ENCODE measurements at places on chromosomes 3 and 15.

DNA sequence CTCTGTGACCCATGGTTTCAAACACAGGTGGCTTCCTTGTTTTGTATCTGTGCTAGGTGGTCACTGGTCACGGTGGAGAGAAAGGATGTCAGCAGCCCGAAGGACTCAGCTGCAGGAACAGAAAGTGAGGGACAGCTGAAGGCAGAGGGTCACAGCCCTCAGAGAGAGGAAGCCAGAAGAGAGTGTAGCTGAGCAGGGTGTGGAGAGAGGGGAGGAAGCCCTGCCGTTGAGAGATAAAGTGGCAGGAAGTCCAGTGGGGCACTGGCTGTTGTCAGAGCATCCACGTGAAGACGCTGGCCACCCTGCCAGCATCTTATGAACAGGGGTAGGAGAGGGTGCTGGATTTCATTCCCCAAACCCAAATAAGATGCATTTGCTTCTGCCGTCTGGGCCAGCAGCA lies 36.9 kb downstream of the LIMD1 start:
- no peak for DNase-seq

- DNase-seq = no peak
Measured at GRCh38 chr3:162810776-162811175, 1314.2 kb downstream of the OTOL1 start.

- no peak for DNase-seq
Measured at GRCh38 chr3:16060358-16060852, 114.1 kb upstream of the GALNT15 start.

DNA sequence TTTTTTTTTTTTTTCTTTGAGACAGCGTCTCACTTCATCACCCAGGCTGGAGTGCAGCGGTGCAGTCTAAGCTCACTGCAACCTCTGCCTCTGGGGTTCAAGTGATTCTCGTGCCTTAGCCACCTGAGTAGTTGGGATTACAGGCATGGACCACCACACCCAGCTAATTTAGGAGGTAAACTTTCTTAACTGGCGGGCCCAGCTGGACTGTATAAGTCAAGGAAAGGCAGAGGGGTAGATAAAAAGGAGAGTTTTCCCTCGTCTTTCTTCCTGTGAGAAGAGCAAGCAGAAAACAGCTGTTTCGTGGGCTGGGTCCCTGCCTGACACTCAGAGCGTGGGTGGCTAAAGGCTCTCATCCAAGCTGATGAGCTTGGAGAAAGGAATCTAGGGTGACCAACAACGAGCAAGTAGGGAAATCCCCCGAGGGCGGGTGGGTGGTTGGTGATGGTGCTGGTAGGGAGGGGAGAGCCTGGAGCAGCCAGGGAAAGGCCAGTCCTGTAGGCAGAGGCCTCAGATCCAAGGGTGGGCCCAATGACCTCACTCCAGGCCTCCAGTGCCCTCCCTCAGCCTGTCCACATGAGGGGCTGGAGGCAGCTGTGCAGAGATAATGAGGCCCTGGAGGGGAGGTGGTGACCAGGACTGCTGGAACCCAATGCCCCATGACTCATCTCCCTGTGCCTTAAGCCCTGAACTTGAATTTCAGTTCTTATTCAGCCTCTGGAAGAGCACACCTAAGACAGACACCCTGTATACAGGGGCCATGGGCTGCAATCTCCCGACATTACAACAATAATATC lies 43.1 kb upstream of the LIMD1 start:
- DNase-seq = no peak

- no peak for DNase-seq
Measured at GRCh38 chr3:191269289-191270085, 59.7 kb upstream of the CCDC50 start.

GRCh38 chr15:74786551-74787165 lies 4.8 kb downstream of the CSK start:
- no peak for DNase-seq

- no peak for DNase-seq
Measured at GRCh38 chr3:62761711-62762110, 113.5 kb downstream of the CADPS start.

GRCh38 chr3:191592105-191592504 lies 131.1 kb downstream of the PYDC2 start:
- no peak for DNase-seq

GRCh38 chr3:46463868-46464241 lies 850 bp downstream of the LTF start:
- no peak for DNase-seq

GRCh38 chr15:60762638-60763037 lies 283.7 kb upstream of the ICE2 start:
- no peak for DNase-seq

GRCh38 chr15:65303687-65304380 lies 643 bp upstream of the RNU5B-1 start:
- no peak for DNase-seq

DNA sequence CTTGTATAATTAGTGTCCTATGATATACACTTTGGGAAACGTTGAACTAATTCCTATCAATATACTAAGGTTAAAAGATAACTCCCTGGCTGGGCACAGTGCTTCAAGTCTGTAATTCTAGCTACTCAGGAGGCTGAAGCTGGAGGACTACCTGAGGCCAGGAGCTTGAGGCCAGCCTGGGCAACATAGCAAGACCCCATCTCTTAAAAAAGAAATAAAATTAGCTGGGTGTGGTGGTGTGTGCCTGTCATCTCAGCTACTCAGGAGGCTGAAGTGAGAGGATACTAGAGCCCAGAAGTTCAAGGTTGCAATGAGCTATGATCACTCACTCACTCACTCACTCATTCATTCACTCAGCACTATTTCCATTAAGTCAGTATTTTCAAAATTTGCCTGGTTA lies 55.2 kb downstream of the SLC12A6 start:
- DNase-seq = no peak

DNA sequence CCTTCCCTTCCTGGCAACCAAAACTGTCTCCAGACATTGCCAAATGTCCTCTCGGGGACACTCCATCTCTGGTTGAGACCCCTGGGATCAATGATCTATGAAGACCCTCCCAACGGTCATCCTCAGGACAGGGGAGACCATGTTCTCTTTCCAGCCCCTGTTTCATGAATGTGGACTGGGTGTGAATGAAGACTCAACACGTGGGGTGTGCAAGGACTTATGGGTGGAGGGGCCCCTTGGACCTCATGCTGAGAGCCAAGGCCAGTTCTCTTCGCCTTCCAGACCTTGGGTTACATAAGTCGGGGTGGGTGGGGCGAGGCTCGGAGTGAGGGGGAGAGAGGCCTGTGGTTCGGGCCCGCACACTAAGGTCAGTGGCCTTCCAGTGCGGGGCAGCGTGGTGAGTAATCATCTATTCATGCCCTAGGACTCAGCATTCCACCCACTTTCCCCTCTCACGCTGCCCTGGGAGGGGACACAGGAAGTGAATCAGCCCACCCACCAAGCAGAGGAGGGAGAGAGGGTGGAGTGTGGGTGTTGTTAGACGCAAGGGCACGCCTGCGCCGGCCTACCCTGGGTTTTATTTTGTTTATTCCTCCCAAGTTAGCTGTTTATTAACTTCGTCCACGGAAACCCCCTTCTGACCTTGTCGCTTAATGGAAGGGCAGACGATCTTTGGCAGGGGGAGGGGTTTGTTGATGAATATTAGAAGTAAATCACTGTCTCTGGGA lies 6.7 kb downstream of the PAQR5 start:
- no peak for DNase-seq

- DNase-seq = no peak
Measured at GRCh38 chr3:6179761-6180160, 681.2 kb upstream of the GRM7 start.

- no peak for DNase-seq
Measured at GRCh38 chr15:99504071-99504822, 61.5 kb upstream of the MEF2A start.

DNA sequence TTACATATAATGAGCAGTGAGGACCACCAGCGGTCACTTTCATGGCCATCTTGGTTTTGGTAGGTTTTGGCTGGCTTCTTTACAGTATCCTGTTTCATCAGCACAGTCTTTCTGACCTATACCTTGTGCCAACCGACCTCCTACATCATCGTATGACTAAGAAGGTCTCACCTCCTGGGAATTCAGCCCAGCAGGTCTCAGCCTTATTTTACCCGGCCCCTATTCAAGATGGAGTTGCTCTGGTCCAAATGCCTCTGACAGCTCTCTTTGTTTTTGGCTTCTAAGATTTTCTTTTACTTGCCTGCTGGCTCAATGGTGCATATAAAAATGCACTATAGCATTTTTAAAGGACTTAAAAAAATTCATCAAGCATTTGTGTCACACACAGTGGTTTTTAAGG lies 3.2 kb upstream of the MME start:
- no peak for DNase-seq

DNA sequence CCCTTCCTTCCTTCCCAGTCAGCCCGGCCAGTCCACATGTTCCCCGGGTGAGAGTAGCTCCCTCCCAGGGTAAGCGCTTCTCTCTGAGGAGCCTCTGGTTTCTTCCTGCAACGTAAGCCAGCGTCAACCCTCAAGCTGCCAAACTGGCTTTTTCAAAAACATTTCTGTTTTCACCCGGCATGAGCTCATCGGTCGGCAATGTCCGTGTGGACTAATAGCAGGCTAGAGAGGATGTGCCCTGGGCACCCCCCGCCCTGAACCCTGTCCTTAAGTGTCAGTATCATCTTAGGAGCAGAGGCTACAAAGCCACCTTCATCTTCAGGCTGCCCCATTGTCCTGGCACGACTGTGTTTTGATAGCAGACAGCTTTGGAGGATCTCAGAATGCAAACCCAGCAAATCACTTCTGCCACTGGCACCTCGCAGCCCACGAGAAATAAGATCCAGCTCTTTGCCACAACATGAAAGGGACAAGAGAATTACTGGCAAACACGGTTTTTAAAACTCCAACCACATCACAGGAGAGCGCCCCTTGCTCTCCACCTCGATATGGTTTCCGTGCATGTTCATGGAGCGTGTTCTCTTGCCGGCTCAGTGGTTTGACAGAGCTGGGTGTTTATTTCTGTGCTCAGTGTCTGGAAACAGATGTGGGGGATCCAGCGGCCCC lies 9.9 kb downstream of the ALDH1A3 start:
- DNase-seq = no peak

GRCh38 chr3:152356870-152357276 lies 88.1 kb downstream of the MBNL1 start:
- DNase-seq = no peak

DNA sequence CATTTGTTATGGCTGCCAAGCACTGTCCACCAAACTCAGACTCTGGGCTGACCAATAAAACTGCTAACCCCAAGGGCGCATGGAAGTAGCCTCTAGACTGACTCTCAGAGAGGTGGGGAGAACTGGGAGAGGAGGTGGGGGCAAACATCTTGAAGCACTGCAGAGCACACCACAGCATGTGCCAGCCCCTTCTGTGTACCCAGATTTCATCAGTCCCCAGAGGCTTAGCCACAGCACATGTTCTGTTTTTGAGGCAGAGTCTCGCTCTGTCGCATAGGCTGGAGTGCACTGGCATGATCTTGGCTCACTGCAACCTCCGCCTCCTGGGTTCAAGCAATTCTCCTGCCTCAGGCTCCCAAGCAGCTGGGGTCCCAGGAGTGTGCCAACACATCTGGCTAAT lies 119.5 kb upstream of the SPATA12 start:
- DNase-seq = no peak

DNA sequence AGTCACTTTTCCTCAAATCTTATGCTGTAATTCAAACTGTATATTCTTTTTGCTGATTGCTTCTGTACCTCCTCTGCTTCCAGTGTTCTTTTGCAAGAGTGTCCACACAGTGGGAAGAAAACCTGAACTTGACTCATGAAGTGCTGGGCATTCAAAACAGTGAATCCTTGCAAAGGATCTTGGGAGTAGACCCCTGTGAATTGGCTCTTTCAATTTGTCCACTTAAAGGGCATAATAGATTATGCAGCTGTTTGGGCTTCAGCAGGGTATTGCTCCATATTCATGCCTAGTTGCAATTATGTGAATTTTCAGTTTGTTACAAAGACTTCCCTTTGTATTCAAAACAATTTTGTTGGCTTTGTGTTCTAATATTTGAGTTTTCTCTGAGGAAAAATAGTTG lies 11.4 kb downstream of the ZFAND6 start:
- DNase-seq = no peak

GRCh38 chr3:196559826-196560225 lies 8.5 kb downstream of the WDR53 start:
- no peak for DNase-seq

GRCh38 chr3:191236646-191237045 lies 37.6 kb downstream of the OSTN start:
- no peak for DNase-seq

GRCh38 chr15:52220937-52221660 lies 29.9 kb upstream of the GNB5 start:
- no peak for DNase-seq

DNA sequence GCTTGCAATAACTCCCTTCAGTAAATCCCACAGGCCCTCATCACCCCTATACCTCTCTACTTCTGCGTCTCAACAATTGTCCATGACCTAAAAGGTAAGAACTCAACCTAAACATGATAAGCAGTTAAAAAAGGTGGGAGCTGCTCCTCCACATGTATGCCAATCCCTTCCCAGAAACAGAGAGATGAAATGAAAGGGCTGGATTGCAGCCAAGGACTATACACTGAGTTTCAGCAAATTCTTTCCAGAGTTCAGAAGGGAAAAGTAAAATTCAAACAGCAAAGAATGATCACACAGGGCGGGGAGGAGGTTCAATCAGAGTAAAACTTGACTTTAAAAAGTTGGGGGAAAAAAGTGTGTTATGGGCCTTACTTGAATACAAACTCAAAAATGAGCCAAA lies 27.5 kb downstream of the PLOD2 start:
- DNase-seq = no peak

DNA sequence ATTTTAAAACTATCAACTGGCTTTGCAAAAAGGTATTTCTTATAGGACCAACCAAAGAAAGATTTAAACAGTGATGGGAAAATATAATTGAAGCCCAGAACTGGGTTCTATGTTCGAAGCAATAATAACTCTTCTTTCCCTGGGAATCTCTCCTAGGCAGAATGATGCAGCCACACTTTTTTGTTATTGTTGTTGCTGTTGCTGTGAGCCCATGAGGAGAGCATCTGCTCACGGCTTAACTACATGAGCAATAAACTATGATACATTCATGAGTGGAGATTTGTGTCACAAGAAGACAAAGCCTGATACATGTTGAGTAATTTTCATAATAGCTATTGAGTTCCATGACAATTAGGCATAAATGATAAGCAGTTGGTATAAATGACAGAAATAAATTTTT lies 80.5 kb downstream of the CRTC3 start:
- no peak for DNase-seq

DNA sequence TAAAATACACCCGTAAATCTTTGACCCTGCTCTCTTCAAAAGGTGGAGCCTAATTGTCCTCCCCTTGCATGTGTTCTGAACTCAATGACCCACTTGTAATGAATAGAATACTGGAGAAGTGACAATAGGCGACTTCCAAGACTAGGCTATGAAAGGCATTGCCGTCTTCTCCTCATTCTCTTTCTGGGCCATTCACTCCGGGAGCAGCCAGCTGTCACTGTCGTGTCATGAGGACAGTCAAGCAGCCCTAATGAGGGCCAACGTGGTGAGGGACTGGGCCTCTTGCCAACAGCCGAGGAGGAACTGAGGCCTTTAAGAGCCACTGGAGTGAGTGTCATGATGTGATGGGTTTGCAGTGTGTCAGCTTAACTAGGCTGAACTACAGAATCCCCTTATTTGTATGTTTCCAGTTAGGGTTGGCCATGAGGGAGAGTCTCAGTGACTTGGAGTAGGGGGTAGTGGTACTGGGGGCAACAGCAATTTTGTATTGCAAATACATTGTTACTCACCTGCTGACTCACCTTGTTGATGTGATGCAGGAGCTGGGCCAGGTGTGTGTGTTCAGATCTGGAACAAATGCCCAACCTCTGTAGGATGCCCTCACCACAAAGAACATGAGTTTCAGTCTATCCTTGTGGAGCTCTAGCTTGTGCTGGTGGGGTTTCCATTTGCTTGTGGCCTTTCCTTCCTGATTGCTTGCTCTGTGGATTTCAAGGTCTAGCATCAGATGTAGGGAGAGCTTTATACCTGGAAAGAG lies 188.5 kb upstream of the PROK2 start:
- DNase-seq = no peak
